ENCODE measurements at places on chromosomes 7 and 10.

- no peaks in the 10 kb centered on the region for H3K36me3 ChIP-seq
- no peaks in the 10 kb centered on the region for H3K27me3 ChIP-seq
- no peak overlapping the region for H3K4me3 ChIP-seq
- no peak overlapping the region for H3K27ac ChIP-seq
- H3K4me1 ChIP-seq: no peaks in the 10 kb centered on the region
- no peak for DNase-seq
These were observed 425.7 kb upstream of the NFE2L3 start for GRCh38 chr7:25726170-25726780.

DNA sequence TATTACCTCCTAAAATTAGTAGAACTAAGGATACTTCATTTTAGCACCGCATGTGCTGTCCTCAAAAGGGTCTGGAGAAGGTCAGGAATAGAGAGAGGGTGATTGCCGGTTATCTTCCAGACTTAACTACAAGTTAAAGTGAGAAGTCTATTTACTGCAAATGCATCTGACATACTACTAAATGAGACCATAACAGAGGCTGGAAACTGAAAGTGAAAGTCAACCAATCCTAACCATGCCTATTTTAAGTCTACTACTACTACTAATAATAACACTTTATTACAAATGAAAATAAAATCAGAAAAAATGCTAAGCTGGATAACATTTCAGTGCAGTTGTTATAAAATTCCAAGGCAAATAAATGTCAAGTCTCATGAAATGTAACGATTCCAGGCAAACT is 244.7 kb downstream of the KIF20B start:
- H3K27me3 ChIP-seq: no peaks in the 10 kb centered on the region
- H3K27ac ChIP-seq: no peak overlapping the region
- no peak overlapping the region for H3K4me3 ChIP-seq
- no peaks in the 10 kb centered on the region for H3K4me1 ChIP-seq
- H3K36me3 ChIP-seq: no peaks in the 10 kb centered on the region

DNA sequence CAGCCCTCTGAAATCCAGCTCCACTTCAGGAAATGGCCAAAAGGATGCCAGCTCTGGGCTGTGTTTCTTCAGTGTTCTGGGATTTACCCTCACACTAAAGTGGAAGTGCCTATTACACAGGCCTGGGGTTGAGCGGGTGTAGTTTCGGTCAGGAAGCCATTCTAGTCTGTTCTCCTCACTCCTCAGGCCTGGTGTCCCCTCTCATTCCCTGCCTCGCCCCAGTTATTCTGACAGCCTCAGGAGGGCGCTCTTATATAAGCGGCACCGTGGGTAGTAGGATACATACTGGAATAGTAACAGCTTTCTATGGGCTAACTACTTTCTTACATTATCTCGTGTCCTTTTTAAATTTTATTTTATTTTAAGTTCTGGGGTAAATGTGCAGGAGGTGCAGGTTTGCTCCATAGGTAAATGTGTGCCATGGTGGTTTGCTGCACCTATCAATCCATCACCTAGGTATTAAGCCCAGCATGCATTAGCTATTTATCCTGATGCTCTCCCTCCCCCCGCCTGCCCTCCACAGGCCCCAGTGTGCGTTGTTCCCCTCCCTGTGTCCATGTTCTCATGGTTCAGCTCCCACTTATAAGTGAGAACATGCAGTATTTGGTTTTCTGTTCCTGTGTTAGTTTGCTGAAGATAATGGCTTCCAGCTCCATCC is 12.2 kb upstream of the LGI1 start:
- no peaks in the 10 kb centered on the region for H3K4me1 ChIP-seq
- no peaks in the 10 kb centered on the region for H3K36me3 ChIP-seq
- no peak for DNase-seq
- no peaks in the 10 kb centered on the region for H3K27me3 ChIP-seq
- H3K27ac ChIP-seq: no peak overlapping the region

DNA sequence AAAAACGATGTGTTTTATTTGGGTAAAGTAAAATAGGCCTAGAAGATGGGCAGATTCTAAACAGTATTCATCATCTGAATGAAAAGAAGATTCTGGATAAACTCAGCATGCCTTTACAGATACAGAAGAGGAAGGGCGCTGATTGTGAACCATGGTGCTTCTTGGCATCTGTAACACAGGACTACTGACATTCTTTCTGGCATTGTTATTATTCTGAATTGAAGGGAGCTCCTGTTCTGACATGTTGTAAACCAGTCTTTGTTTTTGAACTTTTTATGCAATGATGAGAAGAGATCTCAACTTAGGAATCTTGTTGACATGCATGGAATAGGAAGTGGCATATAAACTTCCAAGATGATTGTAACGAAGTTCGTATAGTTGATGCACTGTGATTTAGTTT is 13.5 kb downstream of the RPA3 start:
- no peak overlapping the region for H3K27ac ChIP-seq
- no peak for DNase-seq
- H3K27me3 ChIP-seq: no peaks in the 10 kb centered on the region
- H3K4me3 ChIP-seq: no peak overlapping the region
- H3K36me3 ChIP-seq: no peaks in the 10 kb centered on the region

DNA sequence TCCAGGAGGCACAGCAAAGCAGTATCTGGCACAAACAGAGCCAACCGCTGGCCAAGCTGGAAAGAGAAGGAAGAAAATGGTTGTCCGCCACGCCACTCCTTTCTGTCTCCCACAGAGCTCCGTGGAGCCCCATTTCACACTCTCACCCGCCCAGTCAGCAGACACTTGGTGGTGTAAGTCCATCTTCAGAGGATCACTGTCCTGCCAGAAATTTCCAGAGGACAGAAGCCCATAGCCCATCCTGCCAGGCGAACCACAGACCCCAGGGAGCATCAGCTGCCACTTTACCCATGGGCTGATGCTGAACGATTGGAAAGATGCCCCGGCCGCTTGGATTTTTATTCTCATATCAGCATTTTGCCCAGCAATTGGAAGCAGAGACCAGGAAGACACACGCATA is 144.7 kb upstream of the LYZL2 start:
- no peak overlapping the region for H3K4me3 ChIP-seq
- no peaks in the 10 kb centered on the region for H3K4me1 ChIP-seq
- H3K27ac ChIP-seq: no peak overlapping the region
- DNase-seq: no peak

DNA sequence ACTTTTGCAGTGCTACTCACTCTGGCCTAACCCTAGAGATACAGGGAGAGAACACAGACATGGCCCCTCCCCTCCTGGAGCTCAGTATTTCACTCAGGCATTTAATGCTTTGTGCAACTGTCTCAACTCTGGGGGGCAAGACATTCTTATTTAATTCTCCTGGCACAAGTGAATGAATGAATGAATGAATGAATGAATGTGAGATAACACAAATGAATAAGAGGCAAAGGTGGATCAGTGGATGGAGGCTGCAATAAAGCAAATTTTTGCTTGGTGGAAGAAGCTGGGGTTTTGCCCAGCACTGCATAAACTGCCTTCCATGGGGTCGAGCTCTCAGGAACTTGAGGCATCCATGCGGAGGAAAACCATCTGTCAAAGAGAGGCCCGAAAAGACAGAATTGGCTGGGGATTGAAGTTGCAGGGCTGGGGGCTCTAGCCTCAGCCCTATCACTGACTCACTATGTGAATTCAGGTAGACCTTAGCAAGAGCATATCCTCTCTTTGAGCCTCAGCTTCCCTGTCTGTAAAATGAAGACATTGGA is 441.4 kb upstream of the ZMIZ1 start:
- H3K36me3 ChIP-seq: no peaks in the 10 kb centered on the region
- H3K27ac ChIP-seq: no peak overlapping the region
- no peaks in the 10 kb centered on the region for H3K27me3 ChIP-seq
- H3K4me1 ChIP-seq: no peaks in the 10 kb centered on the region
- no peak for DNase-seq

- H3K27ac ChIP-seq: no peak overlapping the region
- H3K36me3 ChIP-seq: no peaks in the 10 kb centered on the region
- no peaks in the 10 kb centered on the region for H3K4me1 ChIP-seq
- H3K4me3 ChIP-seq: no peak overlapping the region
- DNase-seq: no peak
These were observed 104.0 kb downstream of the JCAD start for GRCh38 chr10:29955329-29955935.

DNA sequence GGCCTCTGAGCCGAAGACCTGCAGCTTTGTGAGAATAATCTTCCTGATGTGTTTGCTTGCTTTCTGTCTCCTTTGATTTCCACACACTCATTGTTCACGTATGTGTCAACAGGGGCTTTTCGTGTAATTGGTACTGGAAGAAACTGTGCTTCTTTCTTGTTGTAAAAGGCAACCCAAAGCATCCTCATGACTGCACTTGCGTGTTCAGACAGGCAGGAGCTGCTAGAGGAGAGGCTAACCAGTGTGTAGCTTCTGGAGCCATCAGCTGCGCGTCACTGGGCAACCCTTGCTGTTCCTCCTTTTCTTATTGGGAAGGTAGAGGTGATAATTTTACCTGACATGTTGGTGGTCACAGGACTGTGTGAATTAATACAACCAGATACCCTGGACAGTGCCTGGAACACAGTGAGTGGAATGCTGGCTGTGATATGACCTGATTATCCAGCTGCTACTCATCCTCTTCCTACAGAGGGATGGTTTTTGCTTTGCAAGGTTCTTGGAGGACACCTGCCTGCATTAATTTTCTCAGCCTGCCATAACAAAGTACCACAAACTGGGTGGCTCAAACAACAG is 213.0 kb downstream of the ABCA13 start:
- no peaks in the 10 kb centered on the region for H3K4me1 ChIP-seq
- H3K27me3 ChIP-seq: no peaks in the 10 kb centered on the region
- no peak overlapping the region for H3K4me3 ChIP-seq
- no peak overlapping the region for H3K27ac ChIP-seq
- no peaks in the 10 kb centered on the region for H3K36me3 ChIP-seq
- DNase-seq: no peak

DNA sequence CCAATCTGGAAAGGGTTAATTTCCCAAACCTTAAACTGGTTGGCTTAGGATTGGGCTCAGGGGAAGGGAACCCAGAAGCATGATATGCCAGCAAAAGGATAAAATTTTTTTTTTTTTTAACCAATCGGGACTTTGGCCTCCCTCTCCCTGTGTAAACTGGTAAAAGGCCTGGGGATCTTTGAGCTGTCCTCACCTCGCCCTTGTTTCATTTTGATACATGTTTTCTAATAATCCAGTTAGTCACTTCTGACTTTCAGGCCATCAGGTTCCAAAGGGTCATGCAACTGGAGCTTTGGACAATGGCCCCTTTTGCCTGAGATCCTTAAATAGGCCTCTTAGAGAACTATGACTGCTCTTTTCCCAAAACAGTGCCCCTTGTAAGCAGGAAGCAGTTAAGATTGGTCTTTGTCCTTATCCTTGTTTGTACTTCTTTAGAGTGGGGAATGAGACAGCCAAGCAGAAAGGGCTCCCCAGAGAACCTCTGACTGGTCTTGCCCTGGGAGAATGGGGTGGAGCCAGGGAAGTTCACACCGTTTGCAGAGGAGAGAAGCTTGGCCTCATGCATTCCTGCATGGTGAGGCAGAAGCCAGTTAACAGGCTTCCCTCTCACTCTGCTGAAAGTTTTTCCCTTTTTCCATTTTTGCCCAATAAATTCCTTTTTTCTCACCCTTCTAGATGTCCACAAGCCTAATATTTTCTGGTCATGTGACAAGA is 424.2 kb upstream of the CNTNAP2 start:
- DNase-seq: peak; percentile 27
- no peaks in the 10 kb centered on the region for H3K36me3 ChIP-seq
- no peak overlapping the region for H3K4me3 ChIP-seq
